ENCODE measurements at places on chromosomes 12 and 14.

DNA sequence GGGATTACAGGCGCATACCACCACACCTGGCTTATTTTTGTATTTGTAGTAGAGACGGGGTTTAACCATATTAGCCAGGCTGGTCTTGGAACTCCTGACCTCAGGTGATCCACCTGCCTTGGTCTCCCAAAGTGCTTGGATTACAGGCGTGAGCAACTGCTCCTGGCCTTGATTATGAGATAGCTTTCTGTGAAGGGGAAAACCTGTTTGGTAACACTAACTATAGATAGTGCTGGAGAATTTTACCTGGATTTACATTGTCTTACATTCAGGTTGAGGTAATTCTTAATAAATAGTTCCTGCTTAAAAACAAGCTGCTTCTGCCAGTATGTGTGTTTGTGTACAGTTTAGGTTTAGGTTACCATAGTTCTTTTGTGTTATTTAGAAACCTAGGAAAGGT is 77.1 kb downstream of the MON2 start:
- H3K4me1 ChIP-seq: no peaks in the 10 kb centered on the region
- H3K27me3 ChIP-seq: no peaks in the 10 kb centered on the region
- DNase-seq: no peak
- peaks cover 23% of the 10 kb centered on the region for H3K36me3 ChIP-seq

DNA sequence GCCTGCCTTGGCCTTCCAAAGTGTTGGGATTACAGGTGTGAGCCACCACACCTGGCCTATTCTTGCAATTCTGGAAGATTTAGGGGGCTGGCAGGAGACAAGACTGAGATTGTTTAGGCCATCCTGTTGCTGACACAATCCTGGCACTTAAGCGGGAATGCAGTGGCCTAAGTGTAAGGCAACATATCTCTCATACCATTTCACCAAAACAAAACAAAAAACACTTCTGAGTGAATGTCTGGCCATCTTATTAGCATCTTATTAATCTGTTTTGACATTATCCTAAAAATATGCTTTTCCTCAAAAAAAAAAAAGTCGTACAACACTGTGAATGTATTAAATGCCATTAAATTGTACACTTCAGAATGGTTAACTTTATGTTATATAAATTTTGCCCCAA is 67.6 kb downstream of the DENND5B start:
- no peak overlapping the region for H3K4me3 ChIP-seq
- no peaks in the 10 kb centered on the region for H3K27me3 ChIP-seq
- H3K27ac ChIP-seq: no peak overlapping the region
- peaks cover 27% of the 10 kb centered on the region for H3K4me1 ChIP-seq
- H3K36me3 ChIP-seq: no peaks in the 10 kb centered on the region
- DNase-seq: no peak

DNA sequence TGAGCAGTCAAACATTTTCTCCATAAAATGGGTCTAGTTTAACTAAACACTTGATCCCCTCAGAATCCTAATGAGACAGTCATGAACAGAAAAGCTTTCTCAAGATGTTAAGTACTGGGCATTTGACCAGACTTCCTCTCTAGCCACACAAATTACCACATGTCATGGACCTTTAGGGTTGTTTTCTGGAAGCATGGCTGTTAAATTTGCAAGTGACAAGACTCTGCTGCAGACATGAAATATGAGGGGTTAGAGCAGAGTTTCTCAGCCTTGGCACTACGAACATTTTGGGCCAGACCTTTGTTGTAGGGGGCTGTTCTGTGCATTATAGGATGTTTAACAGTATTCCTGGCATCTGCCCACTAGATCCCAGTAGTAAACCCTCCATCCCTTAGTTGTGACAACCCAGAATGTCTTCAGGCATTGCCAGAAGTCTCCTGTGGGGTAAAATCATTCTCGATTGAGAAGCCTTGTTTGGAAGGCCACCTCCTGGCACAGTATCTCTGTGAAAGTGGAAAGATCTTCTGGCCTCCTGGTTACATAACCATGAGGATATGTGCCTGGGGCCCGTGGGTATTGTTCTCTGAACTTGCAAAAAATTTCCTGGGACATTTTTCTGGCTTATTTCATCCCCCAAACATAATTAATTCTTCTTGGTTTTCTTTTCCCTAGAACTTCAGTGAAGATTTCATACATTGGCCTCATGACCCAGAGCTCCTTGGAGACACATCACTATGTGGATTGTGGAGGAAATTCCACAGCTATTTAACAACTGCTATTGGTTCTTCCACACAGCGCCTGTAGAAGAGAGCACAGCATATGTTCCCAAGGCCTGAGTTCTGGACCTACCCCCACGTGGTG is 4.3 kb downstream of the TMEM106C start:
- H3K27me3 ChIP-seq: no peaks in the 10 kb centered on the region
- DNase-seq: no peak
- no peak overlapping the region for H3K4me3 ChIP-seq
- H3K4me1 ChIP-seq: no peaks in the 10 kb centered on the region
- H3K36me3 ChIP-seq: peaks cover 10% of the 10 kb centered on the region

- H3K27ac ChIP-seq: peak overlapping the region; percentile 85
- no peaks in the 10 kb centered on the region for H3K36me3 ChIP-seq
- H3K27me3 ChIP-seq: no peaks in the 10 kb centered on the region
- peaks cover 38% of the 10 kb centered on the region for H3K4me1 ChIP-seq
These were observed 54.8 kb upstream of the PTHLH start for GRCh38 chr12:28027328-28027727.

DNA sequence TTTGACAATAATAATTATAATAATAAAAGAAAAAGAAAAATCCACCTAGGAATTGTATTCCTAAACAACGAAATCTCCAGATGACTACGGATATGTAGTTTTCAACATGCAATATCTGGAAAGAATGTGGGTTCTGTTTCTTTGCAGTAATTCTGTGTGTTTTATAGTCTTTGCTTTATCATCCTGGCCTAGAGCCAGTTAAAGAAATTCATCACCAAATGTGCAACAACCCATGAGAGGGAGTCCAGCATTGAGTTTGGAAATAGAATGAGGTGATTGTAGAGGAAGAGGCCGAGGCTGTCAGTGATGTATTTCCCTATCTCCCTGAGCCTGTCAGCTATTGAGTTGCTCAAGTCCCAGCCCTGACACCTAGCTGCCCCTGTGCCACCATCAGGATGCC is 200.5 kb upstream of the DCN start:
- H3K27me3 ChIP-seq: no peaks in the 10 kb centered on the region
- no peak overlapping the region for H3K27ac ChIP-seq
- DNase-seq: no peak
- no peak overlapping the region for H3K4me3 ChIP-seq

DNA sequence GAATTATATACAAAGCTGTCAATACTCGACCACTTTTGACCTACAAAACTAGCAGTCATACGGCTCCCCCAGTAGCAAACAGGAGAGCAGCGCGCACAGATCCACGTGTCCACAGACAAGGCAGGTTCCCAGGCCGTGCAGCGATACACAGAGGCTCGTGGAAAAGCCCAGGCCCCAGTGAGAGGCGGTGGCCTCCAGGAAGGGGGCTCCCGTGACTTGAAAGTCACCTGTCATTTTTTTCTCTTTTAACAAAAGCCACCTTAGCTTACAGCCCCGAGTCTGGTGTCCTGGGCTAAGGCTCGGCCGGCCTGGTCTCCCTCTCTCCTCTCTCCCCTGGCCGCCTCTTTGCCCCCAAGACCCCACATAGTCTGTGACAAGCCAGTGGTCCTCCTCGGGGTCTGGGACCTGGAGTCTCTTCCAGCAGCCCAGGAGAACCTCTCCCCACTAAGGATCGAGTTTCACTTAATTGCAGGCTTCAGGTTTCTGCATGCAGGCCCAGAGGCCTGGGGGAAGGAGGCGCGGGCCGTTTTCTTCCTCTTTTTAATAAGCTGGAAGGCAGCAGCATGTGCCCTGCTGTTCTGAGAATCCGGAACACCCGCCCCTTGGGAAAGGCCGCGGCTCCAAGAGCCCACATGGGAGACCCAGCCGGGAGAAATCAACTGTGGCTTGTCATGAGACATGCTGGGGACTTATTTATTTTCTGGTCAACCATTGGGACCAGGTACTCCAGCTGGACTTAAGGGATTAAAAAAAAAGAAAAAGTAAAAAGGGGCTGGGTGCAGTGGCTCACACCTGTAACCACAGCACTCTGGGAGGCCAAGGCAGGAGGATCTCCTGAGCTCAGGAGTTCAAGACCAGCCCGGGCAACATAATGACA is 15.9 kb downstream of the NCOR2 start:
- H3K27me3 ChIP-seq: no peaks in the 10 kb centered on the region
- H3K36me3 ChIP-seq: peaks cover 4% of the 10 kb centered on the region
- H3K4me1 ChIP-seq: peaks cover 43% of the 10 kb centered on the region
- peak; percentile 76 for DNase-seq

DNA sequence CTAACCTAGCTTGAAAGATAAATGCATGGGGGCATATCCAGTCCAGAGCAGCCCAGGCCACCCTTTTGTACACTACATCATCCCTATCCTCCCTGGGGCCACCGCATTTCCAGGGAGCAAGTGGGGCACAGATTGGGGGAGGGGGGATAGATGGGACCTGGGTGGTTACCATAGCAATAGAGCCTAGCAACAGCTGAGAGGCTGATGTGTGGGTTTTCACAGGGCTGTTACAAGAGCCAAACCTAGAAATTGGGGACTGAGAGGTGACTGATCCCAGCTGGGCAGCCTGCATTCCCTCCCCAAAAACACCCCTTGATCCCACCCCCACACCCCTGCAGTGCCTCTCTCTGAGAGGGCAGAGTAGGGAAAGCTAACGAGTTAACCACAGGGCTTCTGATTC is 3.7 kb upstream of the ZNF384 start:
- peak; percentile 24 for DNase-seq
- H3K27ac ChIP-seq: no peak overlapping the region
- 0 out of 2 replicates have a peak, but pooled peaks cover 4% of the 10 kb centered on the region for H3K27me3 ChIP-seq
- H3K4me3 ChIP-seq: no peak overlapping the region

Data from SJCRH30 (cell line).